Stimulated activated CD4-positive, alpha-beta T cell treated with anti-CD3 and anti-CD28 coated beads, Interleukin-2, amount 100 ng/mL, for 24 hours (primary cell): ENCODE measurements at places on chromosomes 5 and 9.
A peak's percentile ranks its signal among the peaks of the same experiment; 100 is the strongest.

DNA sequence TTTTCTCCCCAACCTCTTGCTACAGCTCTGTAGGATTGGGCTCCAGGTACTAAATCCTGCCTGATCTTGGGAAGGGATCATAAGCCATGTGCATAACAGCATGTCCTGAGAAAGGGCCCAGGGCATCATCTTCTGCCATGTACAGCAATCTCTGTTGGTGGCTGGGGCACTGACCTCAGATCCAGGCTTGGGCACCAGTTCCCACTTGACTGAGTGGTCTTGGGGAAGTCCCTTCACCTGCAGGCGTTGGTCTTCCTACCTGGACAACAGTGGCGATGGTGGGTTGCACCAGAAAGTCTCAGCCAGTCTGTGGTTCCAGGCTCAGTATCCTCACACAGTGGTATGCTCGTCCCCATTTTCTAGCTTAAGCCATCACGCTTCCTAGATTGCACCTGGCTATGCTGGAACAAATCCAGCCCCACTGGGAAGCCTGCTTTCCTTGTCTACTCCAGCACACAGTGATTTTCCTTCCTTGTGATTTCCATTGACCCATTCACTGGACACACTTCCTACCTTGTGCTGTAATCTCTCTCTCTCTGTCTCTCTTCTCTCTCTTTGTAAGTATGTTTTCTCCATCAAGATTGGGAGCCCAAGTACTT is 121.7 kb upstream of the PITX1 start:
- no peak for DNase-seq

- no peak for DNase-seq
These were observed 42.8 kb downstream of the CERT1 start for GRCh38 chr5:75468593-75468992.

DNA sequence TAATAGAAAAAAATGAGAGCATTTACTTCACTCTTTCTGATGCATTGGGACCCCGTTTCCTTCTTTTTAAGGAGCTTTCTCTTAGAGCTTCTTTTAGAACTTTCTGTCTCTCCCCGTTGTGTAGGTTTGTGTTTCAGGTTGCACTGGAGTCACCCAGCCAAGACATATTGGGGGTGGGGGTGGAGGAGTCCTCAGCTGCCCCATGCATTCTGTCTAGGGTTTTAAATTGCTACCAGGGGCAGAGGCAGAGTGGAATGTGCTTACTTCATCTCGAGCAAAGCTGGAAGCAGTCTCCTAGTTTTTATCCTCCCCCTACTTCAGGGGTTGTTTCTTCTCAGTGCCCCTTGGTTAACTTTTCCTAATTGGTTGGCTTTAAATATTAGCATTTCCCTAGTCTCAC is 9.4 kb downstream of the OR2K2 start:
- DNase-seq, result no peak

DNA sequence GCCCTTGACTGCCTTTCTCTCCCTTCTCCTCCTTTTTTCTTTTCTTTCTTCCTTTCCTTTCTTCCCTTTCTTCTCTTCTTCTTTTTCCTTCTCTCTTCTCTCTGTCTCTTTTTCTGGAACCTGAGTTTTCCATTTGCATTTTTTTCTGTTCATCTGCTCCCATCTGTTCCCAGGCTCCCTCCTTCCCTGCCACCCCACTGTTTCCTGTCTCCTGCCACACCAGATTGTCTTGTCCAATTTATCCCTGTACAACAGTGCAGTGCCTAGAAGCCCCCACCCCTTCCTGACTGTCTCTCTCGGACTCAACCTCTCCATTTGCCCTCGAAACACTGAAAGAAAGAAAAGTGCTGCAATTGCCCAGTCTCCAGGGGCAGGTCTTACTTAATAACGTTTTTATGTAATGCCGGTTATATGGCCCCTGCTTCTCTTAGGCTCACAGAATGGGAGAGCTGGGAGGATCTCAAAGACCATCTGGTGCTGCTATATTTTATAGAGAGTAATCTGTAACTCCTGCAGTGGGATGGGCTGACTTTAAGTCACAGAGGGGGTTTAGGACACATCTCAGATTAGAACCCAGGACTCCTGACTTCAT is 101.4 kb downstream of the RALGPS1 start:
- DNase-seq, result no peak

- DNase-seq, result no peak
These were observed 19.9 kb upstream of the SVEP1 start for GRCh38 chr9:110599468-110599867.

GRCh38 chr9:87499424-87500017 is 1.9 kb downstream of the DAPK1 start:
- DNase-seq, result no peak

GRCh38 chr9:89634995-89635742 is 30.4 kb downstream of the GADD45G start:
- DNase-seq, result no peak

- no peak for DNase-seq
These were observed 38.8 kb upstream of the GLRX start for GRCh38 chr5:95861221-95861863.

DNA sequence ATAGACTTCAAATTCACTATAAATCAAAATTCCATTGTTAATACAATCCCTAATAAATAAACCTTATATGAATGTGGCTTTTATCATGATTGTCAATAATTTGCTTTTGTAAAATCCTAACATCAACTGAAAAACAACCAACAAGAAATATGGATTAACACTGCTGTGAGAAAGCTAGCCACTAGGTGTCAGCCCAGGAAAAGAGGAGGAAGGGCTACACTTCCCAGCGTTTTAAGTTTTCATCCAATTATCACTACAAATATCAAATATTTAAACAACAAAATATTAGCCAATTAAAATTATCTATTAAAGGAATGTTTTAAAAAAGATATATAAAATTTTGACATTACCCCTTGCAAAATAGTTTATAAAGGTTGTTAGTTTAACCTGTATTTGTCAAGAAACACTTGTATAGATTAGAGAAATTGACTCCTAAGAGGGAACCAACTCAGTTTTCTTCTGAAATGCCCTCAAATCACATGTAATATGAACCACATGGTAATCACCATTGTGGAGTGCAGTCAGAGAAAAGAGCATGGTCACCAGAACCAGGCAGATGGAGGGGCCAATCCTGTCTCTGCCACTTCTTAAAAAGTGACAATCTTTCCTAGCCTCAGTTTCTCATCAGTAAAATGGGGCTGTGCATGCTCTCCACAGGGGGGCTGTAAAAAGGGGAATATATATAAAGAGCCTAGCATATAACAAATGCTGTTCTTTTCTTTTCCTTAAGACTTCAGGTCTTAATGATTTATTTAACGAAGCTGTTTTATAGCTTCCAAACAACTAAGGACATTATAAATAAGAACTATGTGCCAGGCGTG is 188.2 kb downstream of the CRB2 start:
- no peak for DNase-seq

GRCh38 chr9:88646539-88647300 is 111.7 kb downstream of the NXNL2 start:
- no peak for DNase-seq

DNA sequence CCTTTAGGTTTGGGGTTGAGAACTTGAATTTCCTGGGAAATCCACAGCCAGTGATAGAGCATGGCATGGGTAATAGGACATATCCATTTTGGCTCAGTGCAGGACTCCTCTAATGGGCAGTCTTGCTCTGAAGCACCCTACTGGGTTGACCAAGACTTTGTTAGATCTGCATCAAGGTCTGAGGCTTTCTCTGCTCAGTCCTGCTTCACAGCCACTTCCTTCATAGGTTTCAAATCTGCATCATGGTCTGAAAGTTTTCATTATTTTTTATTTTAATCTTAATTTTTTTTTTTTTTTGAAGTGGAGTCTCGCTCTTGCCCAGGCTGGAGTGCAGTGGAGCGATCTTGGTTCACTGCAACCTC is 36.5 kb downstream of the KIF2A start:
- no peak for DNase-seq

DNA sequence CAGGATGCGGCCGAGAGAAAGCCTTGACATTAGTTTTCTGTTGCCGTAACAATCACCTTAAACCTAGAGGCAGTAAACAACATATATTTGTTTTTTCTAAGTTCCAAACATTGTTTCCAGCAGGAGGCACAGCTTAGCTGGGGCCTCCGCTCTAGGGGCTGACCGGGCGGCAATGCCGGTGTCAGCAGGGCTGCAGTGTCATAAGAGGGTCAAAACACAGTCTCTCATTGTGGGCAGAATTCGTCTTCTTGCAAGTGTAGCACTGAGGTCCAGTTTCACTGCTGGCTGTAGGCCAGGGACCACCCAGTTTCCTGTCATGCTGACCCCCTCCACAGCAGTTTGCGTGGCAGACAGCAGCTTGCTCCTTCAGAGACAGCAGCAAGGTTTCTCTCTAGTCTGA is 186.2 kb downstream of the PJA2 start:
- no peak for DNase-seq

DNA sequence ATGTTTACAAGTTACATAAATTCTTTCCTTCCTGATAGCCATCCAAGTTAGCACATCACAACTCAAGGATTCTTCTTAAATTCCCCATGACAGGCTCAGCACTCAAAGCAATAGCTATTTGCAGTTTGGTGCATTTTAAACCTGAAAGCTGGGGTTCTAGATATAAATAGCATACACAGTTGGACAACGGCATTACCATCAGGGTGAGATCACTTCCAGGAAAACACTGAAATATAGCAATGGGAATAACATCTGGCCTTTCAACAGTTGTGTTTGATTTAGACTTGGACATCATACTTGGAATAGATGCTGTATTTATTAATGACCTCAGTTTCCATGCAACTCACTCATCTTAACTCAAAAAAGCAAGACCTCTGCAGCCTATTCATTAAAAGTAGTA is 24.7 kb upstream of the LECT2 start:
- no peak for DNase-seq

GRCh38 chr9:129131300-129132145 is 20.3 kb downstream of the PTPA start:
- peak; percentile 86 for DNase-seq

DNA sequence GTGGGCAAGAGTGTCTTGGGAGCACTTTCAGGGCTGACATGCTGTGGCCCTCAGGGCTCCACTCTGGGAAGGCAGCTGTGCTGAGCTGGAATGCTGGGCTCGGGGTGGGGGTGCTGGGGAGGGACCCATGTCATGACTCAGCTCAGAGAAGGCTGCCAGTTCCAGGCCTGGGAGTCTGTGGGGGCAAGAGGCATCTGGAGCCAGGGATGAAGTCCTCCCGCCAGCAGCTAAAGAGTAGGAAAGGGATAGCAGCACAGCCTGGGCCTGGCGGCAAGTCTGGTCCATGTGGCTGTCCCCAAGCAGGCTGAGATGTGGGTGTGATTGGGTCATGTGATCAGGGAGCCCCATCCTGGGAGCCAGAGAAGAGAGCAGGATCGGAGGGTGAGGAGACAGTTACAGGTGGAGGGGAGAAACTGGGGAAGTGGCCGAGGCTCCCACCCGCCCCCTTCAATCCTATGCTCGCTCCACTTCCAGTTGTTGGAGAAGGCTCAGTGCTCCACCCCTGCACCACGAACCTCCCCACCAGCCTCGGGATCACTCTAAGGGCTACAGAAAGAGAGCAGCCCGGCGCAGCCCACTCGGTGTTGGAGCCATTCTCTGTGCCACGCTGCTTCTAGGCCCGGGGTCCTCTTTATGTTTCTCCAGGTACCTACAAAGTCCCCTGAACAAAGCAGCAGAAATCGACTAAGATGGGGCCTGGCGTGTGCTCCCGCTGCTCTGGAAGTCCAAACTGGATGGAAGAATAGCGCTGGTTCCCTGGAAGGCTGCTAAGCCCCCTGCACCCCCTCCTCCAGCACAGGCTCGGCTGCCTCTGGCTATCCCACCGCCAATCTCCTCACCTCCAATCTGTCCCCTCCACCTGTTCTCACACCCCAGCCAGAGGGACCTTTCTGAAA is 12.0 kb downstream of the PDGFRB start:
- DNase-seq, result no peak

GRCh38 chr9:111016426-111017045 is 21.7 kb downstream of the LPAR1 start:
- no peak for DNase-seq

GRCh38 chr5:124477062-124477461 is 269.4 kb downstream of the ZNF608 start:
- no peak for DNase-seq

DNA sequence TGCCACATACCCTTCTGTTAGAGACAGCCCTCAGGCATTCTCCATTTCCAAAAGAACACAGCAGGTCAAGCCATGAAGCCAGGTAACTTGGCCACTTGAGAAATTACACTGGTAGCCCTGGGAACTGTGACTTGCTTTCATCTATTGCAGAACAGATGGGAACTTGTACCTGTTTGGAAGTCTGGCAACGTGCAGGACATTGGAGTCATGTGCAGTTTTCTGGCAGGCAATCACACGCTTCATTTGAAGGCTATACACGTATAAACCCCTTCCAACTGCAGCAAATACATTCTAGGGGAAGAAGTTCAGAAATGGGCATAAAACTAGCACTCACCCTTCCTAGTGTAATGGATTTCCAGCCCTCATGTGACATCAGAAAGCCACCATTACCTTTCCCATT is 54.0 kb downstream of the WDR41 start:
- DNase-seq, result no peak

DNA sequence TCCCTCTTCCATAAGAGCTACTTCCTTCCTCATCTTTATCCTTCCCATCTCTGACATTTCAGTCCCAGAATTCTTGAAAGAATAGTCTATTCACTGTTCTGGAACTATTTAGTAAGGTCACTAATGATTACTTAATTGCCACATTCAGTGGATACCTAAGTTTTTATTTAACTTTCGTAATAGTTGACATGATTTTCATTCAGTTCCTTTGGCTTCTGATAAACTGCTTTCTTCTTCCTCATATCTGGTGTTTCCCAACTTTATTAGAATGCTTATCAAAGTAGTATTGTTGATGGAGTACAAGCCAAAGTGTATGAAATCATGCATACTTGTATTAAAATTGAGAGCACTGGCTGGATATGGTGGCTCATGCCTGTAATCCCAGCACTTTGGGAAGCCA is 10.8 kb downstream of the UBE2D2 start:
- DNase-seq, result no peak

DNA sequence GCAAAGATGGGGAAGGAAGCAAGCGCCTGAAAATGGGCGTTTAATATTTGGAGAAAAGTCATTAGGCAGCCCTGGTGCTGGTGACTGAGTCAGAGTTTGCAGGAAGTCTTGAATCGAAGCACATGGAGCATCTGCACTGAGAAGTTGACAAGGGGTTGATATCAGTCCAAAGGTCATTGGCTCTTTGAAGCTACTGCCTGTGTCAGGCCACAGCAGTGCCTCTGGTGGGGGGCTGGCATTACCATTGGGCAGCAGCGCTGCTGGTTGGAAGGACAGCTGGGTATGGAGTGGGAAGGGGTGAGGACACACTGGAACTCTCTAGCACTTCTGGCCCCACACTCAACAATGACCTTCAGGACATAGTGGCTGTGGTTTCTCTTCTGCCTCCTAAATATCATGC is 150.4 kb upstream of the ERCC6L2 start:
- peak; percentile 11 for DNase-seq

- no peak for DNase-seq
These were observed 26.3 kb downstream of the PCDHGC5 start for GRCh38 chr5:141515141-141515540.

- no peak for DNase-seq
These were observed 62.5 kb downstream of the NFIB start for GRCh38 chr9:14251154-14252071.
